ENCODE measurements at places on chromosomes 2 and 18.

- DNase-seq: no peak
These were observed 918 bp upstream of the NABP1 start for GRCh38 chr2:191676790-191677645.

GRCh38 chr2:210020138-210020537 lies 17.7 kb downstream of the RPE start:
- DNase-seq: no peak

GRCh38 chr2:101710471-101711318 lies 13.2 kb downstream of the MAP4K4 start:
- no peak for DNase-seq

- no peak for DNase-seq
These were observed 375.1 kb upstream of the KCNH7 start for GRCh38 chr2:163213661-163214081.

GRCh38 chr2:124258140-124258880 lies 233.2 kb downstream of the CNTNAP5 start:
- no peak for DNase-seq

DNA sequence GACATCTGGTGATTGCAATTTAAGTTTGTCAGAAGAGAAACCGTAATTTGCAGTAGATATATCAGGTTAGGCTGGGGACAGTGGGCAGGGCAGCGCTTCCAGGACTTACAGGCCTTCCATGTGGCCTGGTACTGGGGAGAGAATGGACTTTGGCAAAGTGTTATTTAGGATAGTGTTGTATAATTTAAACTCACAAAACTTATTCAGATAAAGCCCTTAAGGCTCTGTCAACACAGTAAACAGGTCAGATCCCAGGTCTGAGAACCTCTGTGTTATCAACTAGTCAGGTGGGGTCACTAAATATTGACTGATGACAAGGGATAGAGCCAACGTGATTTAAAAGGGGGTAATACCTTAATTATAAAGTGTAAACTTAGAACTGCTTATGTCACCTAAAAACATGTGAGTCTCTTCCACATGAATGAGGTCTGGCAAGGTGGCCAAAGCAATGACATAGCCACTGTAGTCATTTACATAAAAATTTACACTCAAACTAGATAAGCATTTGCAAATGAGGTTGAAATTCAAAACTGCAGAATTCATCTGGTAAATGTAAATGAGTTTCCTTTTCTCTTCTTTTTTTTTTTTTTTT lies 80.2 kb upstream of the DNMT3A start:
- DNase-seq: no peak

DNA sequence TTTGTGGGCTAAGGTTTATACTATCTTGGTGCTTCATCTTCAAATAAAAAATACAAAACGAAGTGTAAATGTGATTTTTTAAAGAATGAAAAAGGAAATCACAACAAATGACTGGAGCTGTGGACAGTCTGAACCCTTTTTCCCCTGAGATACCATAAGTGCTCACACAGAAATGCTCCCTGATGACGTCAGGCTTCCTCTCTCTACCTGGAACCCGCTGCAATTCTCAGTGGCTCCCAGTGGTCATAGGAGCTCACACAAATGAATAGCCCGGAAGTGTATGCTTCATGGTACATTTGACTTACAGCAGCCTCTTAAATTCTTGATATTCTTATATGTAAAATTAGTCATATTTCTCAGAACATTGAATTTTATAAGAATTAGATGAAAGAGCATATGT lies 249.7 kb upstream of the GYPC start:
- no peak for DNase-seq

- no peak for DNase-seq
These were observed 161.1 kb downstream of the LTBP1 start for GRCh38 chr2:33107690-33108482.

GRCh38 chr18:26215247-26215970 lies 10.8 kb upstream of the TAF4B start:
- DNase-seq: no peak

GRCh38 chr2:234535464-234535863 lies 38.6 kb upstream of the ARL4C start:
- no peak for DNase-seq

- no peak for DNase-seq
These were observed 7.5 kb downstream of the TGFBRAP1 start for GRCh38 chr2:105321875-105322646.

GRCh38 chr2:20382965-20383810 lies 32.5 kb upstream of the PUM2 start:
- no peak for DNase-seq

DNA sequence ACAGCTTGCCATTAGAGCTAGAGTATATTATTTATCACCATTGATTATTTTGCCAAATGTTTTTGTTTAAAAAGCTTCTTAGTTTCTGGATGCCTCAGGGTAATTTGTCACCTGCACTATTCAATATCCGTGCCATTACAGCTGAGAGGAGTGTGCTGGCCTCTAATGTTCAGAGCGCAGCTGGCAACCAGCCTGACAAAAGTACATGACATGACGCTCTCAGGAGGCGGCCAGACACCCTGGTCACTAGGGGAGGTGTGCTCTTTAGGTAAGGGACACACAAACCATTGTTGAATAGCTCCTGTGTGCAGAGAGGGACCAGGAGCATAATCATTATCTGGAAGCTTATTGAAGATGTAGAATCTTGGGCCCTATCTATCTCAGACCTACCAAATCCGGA lies 20.3 kb downstream of the LIMS1 start:
- DNase-seq: no peak

- no peak for DNase-seq
These were observed 143.0 kb downstream of the HNMT start for GRCh38 chr2:138107288-138107687.

GRCh38 chr2:45627911-45628310 lies 16.8 kb upstream of the SRBD1 start:
- no peak for DNase-seq

DNA sequence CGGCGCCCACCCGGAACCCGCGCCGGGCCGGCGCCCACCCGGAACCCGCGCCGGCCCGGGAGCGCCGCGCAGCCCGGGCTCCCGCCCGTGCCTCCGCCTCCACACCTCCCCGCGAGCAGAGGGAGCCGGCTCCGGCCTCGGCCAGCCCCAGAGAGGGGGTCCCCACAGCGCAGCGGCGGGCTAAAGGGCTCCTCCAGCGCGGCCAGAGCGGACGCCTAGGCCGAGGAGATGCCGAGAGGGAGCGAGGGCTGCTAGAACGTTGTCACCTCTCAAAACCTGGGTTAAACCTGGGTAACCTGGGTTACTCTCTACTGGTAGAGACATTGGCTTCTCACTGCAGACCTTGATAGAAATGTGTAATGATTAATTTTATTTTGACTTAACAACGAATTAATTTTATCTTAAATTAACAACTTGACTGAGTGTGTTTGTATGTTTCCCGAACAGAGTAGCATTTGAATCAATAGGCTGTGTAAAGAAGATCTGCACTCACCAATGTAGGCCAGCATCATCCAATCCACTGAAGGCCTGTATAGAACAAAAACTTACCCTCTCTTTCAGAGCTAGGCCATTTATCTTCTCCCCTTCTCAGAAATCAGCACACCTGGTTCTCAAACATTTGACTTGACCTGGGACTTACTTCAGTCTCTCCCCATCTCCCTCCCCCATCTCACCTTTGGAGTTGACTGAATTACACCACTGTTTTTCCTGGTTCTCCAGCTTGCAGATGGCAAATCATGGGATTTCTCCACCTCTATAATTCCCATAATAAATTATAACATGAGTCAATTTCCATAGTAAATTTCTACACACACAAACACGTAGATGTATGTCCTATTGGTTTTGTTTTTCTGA lies 242.7 kb downstream of the ASXL3 start:
- no peak for DNase-seq

DNA sequence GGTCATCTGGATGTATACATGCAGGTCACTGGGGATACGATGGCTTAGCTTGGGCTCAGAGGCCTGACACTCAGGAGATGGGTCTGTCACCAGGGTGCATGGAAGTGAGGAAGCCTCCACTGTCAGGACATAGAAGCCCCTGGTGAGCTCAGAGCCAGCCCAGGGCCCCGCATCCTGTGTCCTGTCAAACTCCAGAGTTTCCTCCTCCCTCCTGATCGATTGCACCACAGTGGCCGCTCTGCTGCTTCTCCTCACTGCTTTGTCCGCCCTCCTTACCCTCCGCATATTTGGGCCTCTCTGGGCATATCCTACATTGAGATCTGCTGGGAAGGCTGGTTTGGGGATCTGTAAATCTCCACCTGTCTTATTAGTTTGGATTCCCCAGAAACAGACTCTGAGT lies 37.5 kb upstream of the ATG16L1 start:
- no peak for DNase-seq

DNA sequence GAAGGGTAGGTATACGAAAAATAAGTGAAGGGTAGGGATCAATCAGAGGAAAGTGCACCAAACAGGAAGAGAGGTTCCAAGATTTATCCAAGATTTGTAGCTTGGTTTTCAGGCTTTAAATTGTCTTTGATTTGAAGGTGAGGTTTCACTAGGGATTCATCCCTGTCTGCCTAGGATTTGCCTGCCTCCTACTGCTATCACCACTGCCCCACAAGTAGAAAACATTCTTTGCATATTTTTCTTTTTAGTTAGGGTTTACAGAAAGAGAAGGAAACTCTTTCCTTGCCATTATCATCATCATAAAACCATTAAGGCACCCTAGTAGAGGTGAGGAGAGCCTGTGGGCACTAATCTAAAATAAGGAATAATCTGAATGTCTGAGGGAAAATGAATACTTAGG lies 45.8 kb upstream of the TANC1 start:
- no peak for DNase-seq

DNA sequence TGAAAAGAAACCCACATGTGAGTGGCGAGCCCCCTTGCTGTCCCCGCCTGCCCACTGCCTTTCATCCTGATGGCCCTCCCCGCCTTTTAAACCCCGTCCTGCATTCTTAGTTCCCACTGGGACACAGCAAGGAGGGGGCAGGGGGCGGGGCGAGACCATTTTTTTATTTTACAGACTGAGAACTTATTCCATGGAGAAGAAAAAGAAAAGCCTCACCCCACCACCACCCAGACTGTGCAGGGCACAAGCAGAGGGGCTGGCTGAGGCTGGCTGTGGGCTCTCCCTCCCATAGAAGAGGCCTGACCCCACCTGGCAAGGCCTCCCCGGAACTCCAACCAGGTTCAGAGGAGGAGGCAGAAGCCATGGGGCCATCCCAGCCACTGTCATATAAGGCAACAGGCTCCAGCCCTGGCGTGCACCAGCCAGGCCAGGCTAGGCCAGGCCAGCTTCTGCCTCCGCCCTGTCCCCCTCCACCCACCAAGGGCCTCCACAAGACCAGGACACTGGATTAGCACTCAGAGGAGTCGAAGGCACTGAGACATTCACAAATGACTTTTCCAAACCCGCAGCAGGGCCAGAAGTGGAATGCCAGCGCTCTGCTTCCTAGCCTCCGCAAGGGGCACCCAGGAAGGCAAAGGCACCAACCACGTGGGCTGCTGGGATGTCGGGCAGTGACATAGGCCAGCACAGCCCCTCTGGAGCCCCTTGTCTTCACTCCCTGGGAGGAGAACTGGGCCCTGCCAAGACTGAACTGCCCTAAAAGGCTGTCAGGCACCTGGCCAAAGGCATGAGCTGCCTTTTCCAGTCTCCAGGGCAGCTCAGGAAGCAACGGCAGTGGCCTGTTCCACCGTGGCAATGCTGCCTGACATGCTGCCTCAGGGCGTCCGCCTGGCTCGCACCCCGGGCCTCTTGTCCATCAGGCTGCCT lies 37.5 kb upstream of the SEMA4C start:
- DNase-seq: no peak

- DNase-seq: no peak
These were observed 83.4 kb downstream of the CALCRL start for GRCh38 chr2:187364696-187365095.

GRCh38 chr2:28622101-28622499 lies 126.2 kb downstream of the PLB1 start:
- no peak for DNase-seq

DNA sequence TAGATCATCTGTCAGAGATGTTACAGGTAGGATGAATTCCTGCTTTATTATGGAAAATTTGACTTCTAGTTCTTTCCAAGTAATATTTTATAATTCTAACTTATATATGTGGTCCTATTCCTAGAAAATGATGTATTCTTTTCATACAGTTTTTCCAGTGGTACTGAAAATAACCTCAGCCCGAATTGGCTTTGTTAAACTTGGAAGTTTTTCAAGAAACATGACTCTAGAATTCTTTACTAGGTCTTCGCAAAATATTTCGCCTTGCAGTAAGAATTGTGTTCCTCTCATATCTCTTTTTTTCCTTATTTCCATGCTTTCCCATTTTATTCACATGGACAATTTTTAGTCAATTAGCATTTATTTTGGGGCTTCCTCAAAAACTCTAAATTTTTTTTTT lies 60.5 kb downstream of the BMPR2 start:
- DNase-seq: no peak

DNA sequence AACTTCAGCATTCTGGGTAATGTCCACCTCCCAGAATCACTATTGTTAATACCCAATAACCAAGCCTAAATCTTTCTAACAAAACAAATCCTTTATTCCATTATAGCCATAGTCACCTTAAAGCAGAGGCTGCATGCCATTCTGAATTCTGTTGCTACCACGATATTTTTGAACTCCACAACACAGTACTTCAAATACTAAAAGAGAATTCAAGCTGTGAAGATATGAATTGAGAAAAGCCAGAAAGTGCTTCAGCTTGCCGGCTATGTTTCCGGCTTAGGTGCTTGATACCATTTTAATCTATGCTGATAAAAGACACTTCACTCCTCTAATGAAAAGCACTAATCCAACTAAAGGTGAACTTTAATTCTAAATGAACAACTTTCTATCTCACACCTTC lies 41.3 kb downstream of the GAREM1 start:
- no peak for DNase-seq

DNA sequence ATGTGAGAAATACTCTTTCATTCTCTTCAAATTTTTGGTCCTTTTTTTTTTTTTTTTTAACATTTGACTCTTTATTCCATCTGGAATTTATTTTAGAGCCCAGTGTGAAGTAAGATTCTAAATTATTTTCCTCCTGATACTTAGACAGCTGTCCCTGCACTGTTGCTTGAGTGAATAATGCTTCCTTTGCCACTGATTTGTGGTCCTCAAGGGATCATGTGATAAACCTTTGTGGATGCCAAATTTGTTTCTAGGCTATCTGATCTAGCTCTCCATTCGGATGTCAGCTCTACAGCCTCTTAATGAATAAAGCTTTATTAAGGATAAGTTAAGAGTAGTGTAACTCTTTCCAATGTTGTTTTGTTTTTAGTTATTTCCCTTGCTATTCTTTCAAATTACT lies 142.3 kb downstream of the SMAD7 start:
- DNase-seq: no peak

DNA sequence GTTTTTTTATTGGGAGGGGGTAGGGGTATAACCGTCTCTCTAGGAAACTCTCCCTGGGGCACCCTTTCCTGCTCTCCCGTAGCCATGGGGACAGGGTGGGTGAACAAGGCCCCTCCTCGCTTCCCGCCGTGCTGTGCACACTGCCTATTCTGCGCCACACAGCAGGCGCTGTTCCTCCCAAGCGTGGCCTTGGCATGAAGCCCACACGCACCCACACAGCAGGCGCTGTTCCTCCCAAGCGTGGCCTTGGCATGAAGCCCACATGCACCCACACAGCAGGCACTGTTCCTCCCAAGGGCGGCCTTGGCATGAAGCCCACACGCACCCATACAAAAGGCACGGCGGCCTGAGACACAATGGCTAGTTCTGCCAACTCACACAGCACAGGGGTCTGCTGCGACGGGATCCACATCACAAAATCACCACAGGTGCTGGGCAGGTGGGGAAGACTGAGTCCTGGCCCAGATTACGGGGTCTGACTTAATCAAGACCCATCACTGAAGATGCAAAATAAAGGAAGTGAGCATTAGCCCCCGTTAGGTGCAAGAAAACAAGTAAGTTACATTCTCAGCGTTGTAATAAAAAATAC lies 46.6 kb upstream of the TPO start:
- no peak for DNase-seq

GRCh38 chr2:147057892-147058490 lies 786.8 kb upstream of the ACVR2A start:
- no peak for DNase-seq

Data from activated naive CD8-positive, alpha-beta T cell treated with anti-CD3 and anti-CD28 coated beads, Interleukin-2, amount 10 ng/mL, durations not matched to agents 7 days and 5 days (primary cell).